ENCODE measurements at places on chromosomes 6 and 20.

DNA sequence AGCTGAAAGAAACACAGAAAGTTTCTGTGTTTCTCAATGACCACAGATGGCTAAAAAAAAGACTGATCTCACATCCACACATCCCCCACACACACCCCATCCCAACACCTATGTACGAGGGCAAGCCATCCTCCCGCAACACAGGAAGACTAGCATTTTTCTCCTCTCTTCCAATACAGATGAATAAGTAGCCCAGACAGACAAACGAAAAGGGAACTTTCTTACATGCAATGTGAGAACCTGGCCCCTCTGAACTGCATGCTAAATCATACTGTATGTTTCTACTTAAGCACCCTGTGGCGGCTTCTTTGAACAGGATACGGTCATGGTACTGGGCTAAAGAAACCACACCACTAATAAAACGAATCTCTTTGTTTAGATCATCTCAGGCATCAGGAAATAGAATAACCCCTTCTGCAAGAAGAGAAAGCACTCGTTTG lies 116.2 kb downstream of the GMDS start:
- no peak for DNase-seq

DNA sequence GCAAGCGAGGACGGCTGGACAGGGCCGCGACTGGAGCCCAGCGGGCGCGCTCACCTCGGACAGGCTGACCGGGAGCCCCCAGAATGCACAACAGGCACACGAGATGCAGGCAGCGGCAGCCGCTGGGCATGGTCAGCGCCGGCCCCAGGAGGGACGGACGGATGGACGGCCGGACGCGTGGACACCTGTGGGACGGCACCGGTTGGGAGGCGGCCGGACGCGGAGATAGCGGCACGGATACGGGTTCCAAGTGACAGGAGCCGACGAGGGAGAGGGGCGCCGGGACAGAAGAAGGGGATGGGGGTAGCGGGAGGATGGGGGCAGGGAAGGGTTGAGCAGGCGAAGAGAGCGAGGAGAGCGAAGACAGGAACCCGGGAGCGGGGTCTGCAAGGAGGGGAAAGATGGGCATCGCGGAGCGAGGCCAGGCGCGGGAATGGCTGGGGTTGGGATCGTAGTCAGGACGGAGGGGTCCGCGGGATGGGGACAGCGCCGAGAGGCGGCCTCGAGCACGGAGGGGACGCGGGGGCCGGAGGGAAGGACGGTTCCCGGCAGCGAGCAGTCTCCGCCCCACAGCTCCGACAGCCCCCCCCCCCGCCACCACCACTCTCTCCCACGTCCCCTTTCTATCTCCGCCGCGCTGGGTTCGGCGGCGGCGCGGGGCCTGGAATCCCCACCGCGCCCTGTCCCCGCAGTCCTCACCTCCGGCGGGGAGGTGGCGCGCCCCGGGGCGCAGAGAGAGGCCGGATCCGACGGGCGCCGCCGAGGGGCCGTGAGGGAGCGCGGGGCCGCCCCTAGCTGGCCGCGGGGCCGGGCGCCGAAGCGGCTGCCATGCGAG lies 435 bp downstream of the DLK2 start:
- DNase-seq, result no peak

- no peak for DNase-seq
Observed at GRCh38 chr6:118594877-118595276, 46.8 kb downstream of the PLN start.

GRCh38 chr6:126718600-126719327 lies 378.8 kb downstream of the CENPW start:
- no peak for DNase-seq

DNA sequence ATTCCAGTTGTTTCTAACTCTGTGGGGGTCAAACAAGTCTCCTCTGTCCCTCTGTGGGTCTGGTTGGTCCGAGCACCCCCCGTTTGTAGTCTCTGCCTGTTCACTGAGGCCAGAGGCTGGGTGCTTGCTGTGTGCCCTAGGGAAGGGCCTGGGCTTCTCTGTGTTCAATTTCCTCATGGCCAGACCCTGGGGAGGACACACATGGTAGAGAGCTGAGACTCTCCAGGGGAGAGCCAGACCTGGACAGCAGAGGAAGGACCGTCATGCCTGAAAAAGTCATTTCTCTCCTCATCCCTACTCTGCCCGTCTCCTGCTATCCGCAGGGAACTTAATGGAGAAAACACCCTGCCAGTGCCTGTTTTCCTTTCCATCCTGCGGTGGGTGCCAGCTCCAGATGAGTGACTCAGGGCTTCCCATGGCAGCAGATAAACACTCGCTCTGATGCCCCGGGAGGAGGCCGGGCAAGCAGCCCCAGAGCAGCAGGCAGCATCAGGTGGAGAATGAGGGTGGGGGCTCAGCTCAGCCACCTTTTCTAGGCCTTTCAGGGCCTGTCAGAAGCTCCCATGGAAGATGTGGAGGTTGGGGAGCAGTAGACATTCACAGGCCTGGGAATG lies 51.9 kb downstream of the SNAI1 start:
- DNase-seq, result no peak

DNA sequence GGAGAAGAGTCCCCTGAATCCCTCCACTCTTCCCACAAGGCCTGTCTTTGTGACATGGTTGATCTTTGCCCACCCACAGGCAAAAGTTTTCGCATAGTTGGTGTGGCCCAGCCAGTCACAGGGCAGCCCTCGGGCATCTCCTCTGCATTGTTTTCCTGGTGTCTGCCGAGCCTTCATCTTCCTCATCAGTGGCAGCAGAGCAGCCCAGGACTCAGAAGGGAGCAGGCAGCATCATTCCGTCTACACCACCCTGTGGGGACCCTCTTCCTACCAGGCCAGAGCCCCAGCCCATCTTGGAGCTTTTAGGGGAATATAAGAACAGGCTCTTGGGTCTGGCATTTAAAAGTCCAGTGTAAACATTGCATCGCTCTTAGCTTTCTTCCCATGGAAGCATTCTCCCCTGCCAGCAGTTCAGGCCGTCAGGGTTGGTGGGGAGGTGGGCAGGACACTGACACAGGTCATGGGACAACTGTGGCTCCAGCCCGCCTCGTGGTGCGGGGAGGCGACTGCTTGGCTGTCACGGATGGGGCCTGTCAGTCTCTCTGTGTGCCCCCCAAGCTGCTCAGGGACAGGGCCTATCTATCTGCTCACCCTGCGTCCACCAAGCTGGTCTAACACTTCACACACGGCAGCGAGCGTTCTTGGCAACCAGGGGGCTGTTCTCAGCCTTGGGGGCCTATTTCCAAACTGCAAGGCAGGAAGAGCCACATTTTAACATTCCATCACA lies 38.3 kb downstream of the PDRG1 start:
- no peak for DNase-seq

- no peak for DNase-seq
Observed at GRCh38 chr20:39164642-39165041, 202.5 kb downstream of the DHX35 start.

DNA sequence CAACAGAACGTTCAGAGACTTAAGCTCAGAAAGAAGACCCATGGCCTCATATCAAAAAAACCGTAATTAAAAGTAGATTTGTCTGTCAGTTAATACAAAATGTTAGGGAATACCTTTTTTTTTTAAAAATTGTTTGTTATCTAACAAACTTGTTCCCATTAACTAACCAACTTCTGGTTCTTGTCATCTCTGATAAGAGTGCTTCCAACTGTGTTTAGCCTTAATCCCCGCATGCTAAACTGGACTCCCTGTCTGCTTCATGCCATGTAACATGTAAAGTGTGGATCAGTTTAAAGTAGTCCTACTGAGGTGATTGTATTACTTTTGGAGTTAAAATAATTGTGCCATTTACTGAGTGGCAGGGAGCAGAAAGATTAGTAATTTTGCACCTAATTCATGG lies 6.3 kb downstream of the JARID2 start:
- DNase-seq, result no peak

- no peak for DNase-seq
Observed at GRCh38 chr20:53652859-53653517, 59.3 kb upstream of the ZNF217 start.

Measured in activated CD4-positive, CD25-positive, alpha-beta regulatory T cell (primary cell).